ENCODE measurements at places on chromosomes 2 and 18.

- DNase-seq: no peak
These were observed 321.5 kb upstream of the TANK start for GRCh38 chr2:160838691-160839090.

DNA sequence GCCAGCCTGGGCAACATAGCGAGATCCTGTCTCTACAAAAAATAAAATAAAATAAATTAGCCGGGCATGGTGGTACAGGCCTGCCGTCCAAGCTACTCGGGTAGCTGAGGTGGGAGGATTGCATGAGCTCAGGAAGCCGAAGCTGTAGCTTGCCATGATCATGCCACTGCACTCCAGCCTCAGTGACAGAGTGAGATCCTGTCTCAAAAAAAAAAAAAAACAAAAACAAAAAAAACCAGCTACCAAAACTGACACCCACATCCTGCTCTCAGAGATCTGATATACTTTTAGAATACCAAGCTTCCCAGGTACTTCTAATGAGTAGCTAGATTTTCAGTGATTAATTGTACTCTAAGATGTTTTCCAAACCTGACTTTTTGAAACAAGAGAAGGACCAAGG is 74.0 kb downstream of the TTC27 start:
- no peak for DNase-seq

- DNase-seq: no peak
These were observed 25.3 kb downstream of the SFTPB start for GRCh38 chr2:85642725-85643124.

DNA sequence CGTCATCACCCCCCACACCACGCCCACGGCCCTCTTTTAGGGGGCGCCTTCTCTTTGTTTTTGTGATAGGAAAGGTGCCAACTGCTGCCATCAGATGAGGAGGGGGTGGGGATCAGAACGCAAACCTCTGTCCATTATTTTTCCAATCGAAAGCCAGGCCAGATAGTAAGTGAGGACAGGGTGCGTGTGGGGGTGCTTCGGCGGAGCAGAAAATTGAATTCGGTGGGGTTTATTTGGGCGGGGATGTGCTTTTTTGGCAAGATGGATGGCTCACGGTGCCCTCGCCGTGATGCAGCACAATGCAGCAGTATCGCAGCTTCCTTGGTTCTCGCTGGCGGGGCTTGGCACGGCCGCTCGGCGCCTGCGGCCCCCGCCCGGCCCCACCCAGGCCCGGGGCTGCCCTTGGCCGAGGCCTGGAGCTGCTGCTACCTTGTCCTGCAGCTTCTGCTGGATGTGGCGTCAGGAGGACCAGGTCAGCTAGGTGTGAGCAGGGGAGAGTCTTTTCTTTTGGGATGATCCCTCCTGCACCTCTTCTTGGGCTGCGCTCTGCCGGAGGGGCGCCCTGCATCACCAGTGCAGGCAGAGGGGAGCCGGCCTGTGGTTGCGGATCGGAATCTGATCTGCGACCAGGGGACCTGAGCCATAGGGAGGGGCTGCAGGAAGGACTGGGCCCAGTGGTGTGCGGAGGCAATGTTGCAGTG is 1.3 kb downstream of the SPTBN1 start:
- DNase-seq: no peak

DNA sequence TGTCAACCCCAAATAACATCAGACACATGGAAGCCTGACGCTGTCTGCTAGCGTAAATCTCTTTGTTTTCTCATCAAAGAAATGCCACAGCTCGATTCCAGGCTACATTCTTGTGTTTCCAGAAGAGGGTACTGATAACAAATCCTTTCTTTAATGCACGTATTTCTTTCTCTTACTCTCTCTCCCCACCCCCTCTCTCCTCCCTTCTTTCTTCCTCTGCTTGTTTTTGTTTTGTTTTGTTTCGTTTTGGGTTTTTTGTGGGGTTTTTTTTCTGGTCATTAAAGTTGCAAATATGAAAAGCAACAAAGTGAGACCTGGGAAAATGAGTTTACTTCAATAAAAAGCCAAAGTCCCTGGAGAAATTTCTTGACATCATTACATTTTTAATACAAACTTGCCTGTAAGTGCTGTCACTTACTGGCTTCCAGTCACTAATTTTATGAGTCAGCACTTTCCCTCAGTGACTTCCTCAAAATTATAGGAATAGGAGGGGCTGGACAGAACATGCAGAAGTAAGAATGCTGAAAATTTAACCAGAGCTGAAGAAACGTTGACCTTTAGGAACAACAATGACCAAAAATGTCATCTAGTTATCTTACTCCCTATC is 106.7 kb upstream of the NABP1 start:
- DNase-seq: no peak

DNA sequence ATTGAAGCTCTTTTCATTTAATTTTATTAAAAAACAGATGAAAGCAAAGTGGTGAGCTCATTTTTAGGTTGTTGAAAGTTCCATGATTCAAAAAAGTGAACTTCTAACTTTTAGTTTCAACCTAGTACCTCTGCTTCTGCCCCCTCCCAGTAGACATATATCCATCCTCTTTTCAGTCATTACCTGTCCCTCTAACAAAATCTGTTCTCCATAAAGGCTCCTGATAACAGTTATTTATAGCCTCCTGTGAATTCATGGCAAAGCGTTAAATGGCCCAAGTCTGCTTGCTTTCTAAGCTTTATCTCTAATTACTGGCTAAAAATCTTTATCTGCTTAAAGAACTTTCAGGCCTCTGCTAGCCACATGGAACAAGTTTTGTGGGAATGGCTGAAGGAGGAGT is 148.1 kb downstream of the TTC27 start:
- no peak for DNase-seq

DNA sequence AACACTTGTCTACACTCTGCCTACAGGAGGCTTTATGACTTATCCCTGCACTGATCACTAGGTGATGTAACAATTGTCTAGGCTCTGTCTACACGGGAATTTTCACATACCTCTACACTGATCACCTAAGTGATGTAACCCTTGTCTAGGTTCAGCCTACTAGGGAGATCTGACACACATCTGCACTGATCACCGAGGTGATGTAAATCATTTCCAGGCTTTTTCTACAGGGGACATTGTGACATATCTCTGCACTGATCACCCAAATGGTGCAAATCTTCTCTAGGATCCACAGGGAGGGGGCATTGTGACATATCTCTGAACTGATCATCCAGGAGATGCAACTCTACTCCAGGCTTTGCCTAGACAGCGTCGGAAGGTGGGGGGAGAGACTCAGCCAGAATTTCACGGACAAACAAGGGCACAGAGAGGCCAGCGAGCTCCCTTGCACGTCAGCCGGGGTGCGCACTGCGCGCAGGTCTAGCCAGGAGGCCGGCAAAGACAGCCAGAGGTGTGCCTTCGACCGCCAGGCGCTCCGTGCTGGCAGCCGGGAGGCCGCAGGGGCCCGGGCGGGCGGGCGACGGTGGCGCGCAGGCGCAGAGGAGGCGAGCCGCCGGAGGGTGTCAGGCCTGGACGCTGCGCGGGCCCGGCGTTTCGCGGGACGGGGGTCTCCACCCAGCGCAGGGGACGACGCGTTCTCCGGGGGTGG is 46.9 kb upstream of the USP14 start:
- no peak for DNase-seq

GRCh38 chr2:133682347-133682746 is 114.1 kb upstream of the NCKAP5 start:
- no peak for DNase-seq

- no peak for DNase-seq
These were observed 21.5 kb downstream of the IL1RN start for GRCh38 chr2:113148606-113149552.

GRCh38 chr2:169237939-169238338 is 124.4 kb downstream of the LRP2 start:
- DNase-seq: no peak

DNA sequence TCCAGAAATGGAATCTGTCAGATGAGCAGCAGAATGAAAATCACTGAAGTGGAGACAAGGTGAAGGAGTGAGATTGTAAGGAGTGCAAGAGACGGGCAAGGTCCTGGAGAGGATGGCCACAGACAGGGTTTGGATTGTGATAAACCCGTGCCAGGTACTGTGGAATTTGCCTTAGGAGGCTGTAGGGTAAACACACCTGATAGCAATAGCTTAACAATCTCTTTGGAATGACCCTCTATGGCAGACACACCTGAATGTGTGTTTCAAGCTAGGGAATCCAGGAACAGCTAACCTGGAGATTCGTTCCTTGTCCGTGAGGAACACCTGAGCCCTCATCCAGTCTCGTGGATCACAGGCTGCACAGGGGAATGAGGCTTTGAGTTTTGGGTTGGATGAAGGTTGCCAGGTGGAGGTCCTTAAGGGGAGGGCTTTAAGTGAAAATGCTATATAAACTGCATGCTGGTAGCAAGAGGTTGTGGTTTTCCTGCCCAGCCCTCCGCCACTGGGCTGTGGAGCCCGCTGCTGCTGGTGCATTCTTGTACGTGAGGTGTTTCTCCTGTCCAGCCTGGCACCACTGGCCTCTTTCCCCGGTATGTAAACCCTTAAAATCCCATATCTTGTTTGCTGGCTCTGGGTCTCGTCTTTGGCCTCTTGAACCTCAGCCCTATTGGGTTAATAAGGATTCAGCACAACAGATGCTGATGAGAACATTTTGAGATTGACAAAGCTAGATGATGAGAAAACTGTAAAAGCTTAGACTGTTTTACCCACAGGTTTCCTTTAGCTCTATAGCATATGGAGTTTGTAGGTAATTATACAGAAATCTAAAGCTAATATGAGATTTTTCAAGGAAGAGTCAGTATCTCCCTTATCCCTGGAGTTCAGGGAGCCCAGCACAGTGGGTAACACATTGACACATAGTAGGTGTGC is 117.9 kb downstream of the ARHGAP15 start:
- no peak for DNase-seq

DNA sequence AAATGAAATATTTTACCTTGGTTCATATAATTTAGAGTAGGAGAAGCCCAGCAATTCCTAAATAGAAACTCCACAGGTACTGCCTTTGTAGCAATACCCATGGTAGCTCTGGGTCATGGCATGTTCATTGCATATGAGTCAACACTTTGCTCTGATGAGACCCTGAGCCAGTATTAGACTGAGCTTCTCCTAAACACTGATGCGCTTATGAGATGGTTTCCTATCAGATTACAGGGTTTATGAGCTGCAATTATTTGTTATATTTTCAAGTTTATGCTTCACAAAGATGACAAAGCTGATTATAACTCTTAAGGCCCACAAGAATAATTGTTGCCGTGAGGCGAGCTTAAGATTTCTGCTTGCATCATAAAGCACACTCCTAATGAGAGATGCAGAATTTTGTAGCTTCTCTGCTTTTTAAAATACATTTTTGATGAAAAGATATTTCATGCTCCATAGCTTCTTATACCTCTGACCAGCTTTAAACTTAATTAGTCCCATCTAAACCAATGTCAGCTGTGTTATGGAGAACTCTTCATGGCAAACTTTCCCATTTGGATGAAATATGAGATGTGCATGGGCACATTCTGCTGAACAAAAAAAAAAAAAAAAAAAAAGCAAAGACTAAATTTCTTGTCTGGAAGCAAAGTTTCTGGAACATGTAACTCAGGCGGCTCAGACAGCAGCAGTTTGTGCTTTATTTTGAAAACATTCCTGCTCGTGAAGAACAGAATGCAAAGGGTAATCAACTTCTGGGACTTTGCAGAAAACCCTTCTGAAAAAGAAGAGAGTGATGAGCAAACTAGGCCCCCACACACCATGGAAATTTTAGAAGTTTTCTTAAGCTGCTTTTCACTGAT is 162.6 kb downstream of the KCNE4 start:
- DNase-seq: no peak

DNA sequence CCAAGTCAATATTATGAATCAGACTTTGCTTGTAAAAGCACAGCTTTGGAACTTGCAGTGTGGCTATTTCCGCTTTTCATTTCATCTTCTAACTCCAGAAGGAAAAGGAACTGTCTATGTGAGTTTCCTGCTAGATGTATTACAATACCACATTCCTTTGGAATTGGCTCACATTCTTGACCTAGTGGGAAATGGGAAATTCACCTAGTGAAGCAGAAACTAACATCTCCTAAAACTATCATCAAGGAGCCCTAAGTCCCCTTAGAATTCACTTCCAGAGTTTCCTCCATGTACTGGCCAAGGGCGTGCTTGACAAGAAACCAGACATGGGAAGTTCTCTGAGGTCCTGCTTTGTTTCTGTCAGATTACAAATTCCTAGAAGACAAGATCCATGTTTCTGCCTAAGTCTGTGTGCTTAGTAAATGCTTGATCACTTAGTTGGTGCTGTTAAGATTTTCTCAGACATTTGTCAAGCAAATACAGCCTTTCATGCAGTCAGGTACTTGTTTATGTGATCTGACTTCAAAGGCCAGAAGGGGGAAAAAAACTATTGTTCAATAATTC is 275.7 kb upstream of the FN1 start:
- no peak for DNase-seq

GRCh38 chr2:24919037-24919505 is 966 bp downstream of the ADCY3 start:
- peak; percentile 13 for DNase-seq

DNA sequence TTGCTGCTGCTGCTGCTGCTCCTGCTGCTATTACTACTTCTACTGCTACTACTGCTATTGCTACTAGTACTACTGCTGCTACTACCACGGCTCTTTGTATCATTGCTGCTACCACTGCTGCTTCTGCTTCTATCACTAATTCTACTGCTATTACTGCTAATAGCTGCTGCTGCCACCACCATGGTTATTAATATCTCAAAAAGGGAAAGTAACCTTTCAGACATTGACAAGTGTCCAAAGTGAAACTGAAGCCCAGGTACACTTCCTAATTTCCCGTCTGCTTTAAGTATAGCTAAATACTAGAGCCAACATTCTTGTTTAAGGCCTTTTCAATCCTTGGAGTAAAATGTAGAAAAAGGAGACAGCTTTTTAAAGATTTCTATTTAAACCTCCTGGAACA is 45.4 kb upstream of the EHBP1 start:
- DNase-seq: no peak

GRCh38 chr2:75173740-75174139 is 25.6 kb downstream of the TACR1 start:
- DNase-seq: no peak

DNA sequence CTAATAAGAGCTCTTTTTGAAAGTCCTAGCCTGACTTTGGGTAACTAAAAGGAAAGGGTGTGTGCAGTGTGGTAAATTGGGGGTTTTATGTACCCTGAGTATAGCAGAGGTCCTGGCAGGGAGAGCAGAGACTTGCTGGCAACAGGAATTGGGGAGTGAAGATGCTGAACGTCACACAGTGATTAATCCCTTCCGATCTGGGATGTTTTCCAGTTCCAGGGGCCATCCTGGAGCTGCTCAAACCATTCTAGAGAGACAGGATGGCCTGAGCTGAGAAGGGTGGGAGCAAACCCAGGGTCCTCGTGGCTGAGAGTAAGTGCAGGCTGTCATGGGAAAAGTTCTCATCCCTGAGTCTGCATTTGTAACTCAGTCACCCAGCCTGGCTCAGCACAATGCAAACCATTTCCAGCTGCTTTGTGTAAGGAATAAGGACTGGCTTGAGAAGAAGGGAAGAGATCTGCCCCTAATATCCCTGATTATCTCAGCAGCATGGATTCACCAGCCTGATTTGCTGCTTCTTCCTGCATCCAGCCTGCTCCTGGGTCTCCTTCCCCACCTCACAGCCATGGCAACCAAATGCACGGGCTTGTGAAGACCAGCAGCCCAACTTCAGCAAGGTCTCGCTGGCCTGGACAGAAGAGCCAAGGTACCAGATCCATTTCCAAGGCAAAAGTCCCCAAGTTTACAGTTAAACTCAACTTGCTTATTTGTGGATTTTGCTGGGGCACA is 47.1 kb upstream of the CELF4 start:
- no peak for DNase-seq

Data from stimulated activated CD4-positive, alpha-beta T cell treated with anti-CD3 and anti-CD28 coated beads, TNF-alpha, amount 100 ng/mL, for 24 hours (primary cell).